ENCODE measurements at places on chromosomes 3 and 15.

DNA sequence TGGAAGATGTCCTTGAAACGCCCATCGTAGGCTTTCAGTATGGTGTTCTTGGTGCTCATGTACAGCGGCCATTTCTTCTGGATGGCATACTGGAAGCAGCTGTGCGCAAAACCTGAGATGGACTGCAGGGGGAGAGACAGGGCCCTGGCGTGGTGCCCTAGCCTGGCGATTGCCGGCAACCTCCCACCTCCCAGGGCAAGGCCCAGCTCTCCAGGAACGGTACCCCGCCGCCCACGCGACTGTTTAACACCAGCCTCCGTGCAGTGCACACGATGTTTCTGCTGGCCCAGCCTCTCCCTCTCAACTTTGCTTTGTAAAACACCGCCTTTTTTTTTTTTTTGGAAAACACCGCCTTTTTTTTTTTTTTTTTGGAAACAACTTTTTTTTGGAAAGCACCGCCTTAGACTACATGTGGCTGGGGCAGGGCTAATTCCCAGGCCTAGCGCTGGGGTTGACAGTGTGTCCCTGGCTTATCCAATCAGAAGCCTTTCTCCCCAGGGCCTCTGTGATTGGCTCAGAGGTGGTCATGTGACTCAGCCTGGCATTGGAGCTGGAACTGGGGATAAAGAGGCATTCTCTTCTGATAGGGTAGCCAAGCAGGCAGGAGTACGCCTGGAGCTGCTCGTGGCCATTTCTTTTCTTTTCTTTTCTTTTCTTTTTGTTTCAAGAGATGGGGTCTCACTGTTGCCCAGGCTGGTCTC lies 14.7 kb downstream of the IDH2 start:
- no peak for DNase-seq

DNA sequence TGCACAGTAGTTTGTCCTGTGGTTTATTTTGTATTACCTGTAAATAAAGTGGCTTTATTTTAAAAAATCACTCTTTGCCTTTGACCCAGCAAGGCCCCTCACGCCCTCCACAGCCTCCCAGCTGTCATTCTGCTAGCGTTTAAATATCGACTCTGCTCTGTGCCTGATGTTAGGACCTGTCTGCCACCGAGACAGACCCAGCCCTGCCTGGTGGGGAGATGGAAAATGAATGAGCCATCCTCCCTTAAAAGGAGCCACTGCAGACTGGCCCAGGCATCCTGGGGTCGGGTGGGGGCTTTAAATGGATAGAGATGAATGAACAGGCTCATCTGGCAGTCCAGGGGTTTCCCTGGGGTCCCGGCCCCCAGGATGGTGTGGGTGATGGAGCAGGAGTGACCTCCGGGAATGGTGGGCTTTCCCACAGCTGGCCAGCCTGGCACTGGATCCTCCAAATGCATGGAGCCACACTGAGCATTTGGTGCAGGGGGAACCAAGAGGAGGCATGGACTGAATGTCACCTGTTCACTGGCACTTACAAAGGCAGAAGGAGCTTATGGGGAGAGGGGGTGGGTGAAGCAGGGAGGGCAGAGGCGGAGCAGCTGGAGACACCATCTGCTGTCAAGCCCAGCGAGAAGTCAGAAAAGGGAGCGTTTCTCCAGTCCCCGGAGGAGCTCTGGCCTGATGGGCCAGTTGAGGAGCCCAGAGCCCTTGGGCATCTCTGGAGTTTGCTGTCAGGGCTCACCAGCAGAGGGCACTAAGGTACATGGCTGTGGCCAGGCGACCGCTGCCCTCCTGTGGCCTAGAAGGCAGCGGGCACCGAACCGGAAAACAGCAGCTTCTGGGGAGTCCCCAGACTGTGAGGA lies 11.9 kb downstream of the GRM2 start:
- DNase-seq = peak; percentile 97

GRCh38 chr3:78951342-78951945 lies 816.4 kb downstream of the ROBO1 start:
- no peak for DNase-seq

DNA sequence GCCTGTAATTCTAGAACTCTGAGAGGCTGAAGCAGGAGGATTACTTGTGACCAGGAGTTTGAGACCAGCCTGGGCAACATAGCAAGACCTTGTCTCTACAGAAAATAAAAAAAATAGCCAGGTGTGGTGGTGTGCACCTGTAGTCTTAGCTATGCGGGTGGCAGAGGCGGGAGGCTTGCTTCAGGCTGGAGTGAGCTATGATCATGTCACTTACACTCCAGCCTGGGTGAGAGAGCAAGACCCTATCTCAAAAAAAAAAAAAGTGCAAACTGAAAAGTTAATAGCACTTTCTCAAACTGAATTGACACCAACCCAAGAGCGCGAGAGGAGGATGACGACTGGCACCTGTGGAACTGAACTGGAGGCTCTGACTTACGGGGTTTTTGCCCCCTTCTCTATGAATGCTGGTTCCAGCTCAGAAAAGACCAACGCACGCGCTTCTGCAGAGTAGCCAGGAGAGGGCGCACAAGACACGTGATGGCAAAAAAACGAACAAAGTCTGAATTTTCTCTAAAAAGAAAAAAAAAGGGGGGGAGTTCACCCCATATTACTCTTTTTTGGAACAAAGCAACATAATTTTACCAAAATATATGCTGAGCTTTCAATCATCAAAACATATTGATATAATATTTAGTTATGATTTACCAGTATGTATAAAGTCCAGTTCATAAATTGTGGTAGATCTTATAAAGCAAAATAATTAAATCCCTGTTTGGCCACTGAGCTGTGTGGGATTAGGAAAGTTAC lies 23.7 kb downstream of the CFAP92 start:
- no peak for DNase-seq

DNA sequence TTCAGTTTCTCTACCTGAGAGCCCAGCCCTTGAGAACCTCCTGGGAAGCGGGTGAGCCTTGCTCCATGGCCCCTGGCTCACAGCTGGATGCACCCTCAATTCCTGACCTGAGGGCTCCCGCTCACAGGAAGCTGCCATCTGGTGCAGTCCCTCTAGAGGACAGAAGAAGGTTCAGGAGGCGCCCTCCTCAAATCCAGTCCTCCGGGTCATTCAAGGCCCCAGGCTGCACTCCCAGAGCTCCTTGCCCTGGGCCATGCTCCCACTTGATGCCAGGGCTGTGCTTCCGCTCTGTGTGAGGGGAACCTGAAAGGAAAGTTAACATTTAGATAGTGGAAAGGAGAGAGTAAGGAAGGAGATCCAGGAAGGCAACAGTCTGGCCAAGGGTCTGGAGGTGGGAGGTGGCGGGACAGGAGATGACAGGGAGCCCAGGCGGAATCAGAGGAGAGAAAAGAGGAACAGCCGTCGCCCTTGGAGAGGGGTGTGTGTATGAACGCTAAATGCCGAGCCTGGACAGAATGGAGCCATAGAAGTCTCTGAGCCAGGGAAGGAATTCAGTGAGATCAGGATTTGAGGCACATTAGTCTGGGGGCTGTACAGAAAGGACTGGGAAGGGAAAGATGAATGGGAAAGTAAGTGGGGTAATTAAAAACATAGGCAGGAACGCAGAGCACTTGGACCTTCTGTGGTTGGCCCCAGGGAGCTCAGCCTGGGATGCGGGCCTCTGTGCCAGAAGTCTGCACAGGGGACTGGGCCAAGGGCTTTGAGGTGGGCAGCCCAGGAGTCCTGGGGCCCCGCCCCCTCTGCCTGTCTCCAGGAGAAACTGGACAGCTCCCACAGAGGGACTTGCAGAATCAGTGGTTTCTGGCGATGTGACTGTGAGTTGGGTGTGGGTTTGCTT lies 26.1 kb downstream of the TBC1D21 start:
- DNase-seq = no peak

GRCh38 chr15:44550256-44550655 lies 13.3 kb downstream of the EIF3J start:
- DNase-seq = no peak

GRCh38 chr3:3196148-3196861 lies 16.8 kb upstream of the CRBN start:
- DNase-seq = no peak

DNA sequence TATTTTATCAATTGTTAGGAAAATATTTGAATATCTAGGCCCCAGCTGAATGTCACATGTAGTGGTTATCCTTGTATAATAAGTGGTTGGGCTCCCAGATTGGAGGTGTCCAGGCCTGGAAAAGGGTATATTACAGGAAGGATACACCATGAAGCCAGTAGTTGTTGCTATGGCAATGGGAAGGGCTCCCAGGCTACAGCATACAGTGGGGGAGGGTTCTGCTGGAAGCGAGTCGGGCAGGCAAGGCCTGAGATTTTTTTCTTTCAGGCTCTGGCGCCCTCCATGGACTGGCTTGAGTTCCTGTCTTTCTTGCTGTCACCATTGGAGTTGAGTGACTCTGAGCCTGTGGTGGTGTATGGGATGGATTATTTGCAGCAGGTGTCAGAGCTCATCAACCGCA lies 8.9 kb downstream of the ECE2 start:
- peak; percentile 77 for DNase-seq

GRCh38 chr3:40309925-40310695 lies 603 bp downstream of the EIF1B start:
- no peak for DNase-seq
